Anterior cingulate cortex (tissue), 58 donors: ENCODE measurements at places on chromosomes 1 and 21.

DNA sequence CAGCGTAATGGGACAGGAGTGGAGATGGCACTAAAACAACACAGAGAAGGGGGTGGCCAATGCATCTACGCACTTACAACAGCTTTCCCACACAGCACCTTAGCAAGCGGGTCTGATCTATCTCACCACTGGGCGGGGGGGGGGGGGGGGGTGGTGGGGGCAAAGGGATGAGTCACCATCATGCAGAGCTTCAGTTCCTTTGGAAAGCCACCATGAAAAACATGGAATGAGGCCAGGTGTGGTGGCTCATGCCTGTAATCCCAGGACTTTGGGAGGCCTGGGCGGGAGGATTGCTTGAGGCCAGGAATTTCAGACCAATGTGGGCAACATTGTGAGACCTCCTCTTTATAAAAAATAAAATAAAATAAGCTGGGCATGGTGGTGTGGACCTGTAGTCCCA, 47.2 kb downstream of the KLHDC7A start:
- no peak for DNase-seq

DNA sequence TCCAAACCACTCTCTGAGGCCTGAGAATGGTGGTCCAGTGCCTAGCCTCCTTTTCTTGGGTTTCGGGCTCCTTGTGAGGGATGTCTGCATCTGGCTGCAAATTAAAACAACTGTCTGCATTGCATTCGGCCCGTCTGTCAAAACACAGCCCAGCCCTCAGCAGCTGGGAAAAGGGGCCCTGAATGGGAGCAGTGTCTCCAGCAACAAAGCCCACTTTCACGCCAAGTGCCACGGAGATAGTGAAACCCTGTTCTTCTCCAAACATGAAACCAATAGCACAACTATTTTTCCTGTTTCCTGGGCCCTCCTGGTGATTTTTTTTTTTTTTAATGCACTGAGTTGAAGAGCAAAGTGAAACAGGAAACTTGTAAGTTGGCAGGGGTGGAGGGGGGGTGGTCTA, 138.4 kb downstream of the PLXNA2 start:
- DNase-seq = peak; percentile 78

DNA sequence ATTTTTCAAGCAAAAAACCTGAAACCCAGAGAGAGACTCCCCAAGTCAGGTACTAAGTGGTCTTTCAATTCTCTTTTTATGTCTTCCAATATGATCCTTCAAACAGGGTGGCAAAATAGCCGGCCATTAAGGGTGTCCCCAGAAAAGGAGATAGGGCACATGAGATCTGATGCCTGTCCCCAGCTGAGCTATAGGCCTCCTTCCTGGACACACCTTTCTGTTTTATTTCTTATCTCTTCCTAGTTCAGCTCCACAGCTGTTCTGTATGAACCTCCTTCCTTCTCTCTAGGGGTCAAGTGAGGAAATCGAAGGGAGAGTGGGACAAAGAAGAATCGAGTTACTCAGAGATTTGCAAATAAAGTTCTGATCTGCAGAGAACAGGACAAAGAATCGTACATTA, 112.4 kb upstream of the ATP1A1 start:
- DNase-seq = no peak

- no peak for DNase-seq
These were observed 11.6 kb downstream of the EIF4G3 start for GRCh38 chr1:21165076-21165475.

DNA sequence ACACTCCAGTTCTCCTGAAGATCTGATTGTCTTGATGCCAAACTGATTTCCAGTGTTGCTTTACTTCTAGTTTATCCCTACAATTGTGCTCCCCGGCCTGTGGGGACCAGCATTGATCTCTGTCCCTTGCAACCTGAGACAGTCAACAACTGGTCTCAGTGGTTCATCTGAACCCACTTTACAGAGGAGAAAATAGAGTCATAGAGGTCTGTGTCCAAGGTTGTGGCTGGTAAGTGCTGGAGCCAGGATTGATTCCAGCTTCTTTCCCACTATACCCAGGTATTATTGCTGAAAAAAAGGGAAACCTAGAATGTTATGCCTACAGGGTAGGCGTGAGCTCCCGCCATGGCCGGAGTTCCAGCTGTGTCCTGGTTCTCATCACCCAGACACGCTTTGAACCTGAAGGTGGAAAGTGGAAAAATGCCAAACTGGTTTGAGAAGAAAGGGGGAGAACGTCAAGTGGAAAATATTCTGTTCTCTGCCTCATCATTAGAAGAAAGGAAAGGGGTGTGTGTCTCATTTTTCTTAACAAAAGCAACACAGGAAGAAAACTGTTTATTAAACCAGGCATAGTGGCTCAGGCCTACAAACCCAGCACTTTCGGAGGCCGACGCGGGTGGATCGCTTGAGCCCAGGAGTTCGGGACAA, 60.7 kb upstream of the ITPKB start:
- DNase-seq = no peak

DNA sequence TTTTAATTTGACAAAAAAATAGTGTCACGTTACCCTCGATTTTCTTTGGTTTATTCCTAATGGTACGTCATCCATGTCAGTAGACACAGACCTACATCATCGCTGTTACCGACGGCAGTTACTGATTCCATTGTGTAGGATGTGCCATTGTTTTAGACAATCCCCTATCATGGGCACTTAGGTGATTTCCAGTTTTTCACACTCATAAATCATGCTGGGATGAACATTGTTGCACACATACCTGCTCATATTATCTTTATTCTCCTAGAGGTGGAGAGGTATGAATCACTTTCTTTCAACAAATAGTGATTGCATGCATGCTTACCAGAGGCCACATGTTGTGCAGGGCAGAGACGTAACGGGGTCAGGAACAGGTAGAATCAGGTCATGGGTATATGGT, 79.7 kb upstream of the EFHD2 start:
- DNase-seq = no peak

GRCh38 chr1:243493156-243494129, 237.6 kb downstream of the SDCCAG8 start:
- DNase-seq = no peak

DNA sequence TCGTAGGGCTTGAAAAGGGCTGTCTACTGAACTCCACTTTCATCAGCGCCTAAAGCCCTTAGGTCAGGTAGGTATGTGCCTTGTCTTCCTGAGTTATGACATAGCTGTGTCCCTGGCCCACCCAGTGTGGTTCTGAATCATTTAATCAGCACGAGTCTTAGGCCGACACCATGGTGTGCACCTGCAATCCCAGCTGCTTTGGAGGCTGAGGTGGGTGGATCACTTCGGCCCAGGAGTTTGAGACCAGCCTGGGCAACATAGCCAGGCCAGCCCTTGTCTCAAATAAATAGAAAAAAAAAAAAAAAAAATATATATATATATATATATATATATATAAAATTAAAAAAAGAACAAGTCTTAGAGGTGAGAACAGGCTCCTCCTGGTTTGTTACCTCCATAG, 15.8 kb downstream of the LRRC71 start:
- no peak for DNase-seq

DNA sequence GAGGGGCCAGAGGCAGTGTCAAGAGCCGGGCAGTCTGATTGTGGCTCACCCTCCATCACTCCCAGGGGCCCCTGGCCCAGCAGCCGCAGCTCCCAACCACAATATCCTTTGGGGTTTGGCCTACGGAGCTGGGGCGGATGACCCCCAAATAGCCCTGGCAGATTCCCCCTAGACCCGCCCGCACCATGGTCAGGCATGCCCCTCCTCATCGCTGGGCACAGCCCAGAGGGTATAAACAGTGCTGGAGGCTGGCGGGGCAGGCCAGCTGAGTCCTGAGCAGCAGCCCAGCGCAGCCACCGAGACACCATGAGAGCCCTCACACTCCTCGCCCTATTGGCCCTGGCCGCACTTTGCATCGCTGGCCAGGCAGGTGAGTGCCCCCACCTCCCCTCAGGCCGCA, at the start of gene BGLAP:
TSS of gene BGLAP (plus strand) at position 259 of the 400 bp plus-strand sequence. CDS start at position 307, 48 bp downstream.
- no peak for DNase-seq

- no peak for DNase-seq
These were observed 7.4 kb upstream of the HAO2 start for GRCh38 chr1:119361205-119361604.

GRCh38 chr1:191498318-191498717, 659.9 kb upstream of the RGS18 start:
- no peak for DNase-seq

- DNase-seq = no peak
These were observed 41.2 kb downstream of the TMEM200B start for GRCh38 chr1:29082519-29082918.

GRCh38 chr1:66112744-66113400, 320.2 kb downstream of the PDE4B start:
- DNase-seq = no peak

GRCh38 chr1:169338617-169339016, 29.0 kb downstream of the NME7 start:
- DNase-seq = no peak

- no peak for DNase-seq
These were observed 52.2 kb upstream of the TTC34 start for GRCh38 chr1:2853711-2854110.

DNA sequence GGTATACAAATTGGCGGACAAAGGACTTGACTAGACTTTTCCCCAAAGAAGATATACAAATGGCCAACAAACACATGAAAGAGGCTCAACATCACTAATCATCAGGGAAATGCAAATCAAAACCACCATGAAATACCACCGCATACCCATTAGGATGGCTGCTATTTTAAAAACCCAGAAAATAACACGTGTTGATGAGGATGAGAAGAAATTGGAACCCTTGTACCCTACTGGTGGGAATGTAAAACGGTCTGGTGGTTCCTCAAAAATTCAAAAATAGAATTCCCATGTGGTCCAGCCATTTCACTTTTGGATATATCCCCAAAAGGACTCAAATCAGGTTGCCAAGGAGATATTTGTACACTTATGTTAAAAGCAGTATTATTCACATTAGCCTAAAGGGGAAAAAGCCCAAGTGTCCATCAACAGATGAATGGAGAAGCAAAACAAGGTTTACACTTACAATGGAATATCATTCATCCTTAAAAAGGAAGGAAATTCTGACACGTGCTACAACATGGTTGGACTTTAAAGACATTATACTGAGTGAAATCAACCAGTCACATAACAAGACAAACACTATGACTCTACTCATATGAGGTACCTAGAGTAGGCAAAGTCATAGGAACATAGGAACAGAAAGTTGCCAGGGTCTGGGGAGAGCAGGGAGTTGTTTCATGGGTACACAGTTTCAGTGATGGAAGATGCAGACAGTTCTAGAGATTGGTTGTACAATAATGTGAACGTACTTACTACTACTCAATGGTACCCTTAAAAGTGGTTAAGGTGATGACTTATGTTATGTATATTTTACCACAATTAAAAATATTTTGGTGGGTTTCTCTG, 17.0 kb downstream of the CD34 start:
- no peak for DNase-seq

- DNase-seq = no peak
These were observed 285.3 kb upstream of the C1orf105 start for GRCh38 chr1:172135076-172135672.

DNA sequence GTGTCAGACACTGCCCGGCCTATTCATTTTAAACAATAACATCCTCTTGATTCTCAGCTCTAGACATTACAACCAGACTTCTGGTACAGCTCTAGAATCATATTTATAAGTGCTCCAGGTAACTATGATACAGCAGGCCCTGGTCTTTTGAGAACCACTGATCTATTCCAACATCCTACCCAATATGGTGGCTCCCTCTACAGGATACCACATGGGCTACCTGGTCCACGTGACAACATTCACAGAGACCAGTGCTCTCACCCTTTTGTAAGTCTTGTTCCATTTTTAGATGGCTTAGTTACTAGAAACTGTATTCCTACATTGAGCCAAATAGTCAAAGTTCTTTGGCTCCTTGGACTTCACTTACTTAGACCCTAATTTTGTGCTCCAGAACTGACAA, 102.9 kb downstream of the PTPN14 start:
- no peak for DNase-seq

GRCh38 chr1:202981939-202982338, 14.9 kb upstream of the CYB5R1 start:
- no peak for DNase-seq

DNA sequence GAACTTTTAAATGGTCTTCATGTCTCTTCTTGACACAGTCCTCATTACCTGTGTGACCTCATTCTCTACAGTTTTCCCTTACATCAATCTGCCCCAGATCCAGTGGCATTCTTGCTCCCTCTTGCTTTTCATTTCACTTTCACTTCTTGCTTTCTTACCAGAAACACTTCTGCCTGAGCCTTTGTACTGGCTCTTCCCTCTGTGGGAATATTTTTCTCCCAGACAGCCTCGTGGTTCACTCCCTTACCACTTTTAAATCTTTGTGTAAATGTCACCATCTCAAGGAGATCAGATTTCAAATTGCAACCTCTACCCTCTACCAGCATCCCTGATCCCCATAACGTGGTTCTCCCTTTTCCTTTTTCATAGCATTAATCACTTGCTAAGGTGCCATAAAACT, 73.2 kb downstream of the DISC1 start:
- no peak for DNase-seq

DNA sequence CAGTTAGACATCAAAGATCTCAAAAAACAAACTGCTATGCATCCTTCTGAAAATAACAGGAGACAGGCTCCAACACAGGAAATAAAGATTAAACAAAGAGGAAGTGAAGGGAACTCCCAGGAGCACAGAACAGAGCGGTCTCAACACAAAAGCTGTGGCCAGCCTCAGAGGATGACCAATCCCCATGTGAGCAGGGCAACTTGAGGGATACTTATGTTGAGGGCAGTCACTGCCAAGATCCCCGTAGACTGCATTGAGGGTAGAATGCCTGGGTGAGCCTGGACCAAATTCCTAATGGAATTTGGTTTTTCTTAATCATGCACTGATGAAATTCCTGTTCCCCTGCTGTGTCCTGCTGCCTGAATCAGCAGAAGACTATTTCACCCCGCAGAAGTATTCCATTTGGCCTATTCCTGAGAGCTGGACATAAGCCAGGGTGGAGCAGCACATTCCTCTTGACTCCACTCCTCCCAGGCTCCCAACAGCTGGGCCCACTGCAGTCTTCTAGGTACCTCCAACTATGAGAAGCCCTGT, 49.0 kb downstream of the JAK1 start:
- DNase-seq = no peak

- DNase-seq = no peak
These were observed 171.9 kb upstream of the BEND5 start for GRCh38 chr1:48948562-48948961.

DNA sequence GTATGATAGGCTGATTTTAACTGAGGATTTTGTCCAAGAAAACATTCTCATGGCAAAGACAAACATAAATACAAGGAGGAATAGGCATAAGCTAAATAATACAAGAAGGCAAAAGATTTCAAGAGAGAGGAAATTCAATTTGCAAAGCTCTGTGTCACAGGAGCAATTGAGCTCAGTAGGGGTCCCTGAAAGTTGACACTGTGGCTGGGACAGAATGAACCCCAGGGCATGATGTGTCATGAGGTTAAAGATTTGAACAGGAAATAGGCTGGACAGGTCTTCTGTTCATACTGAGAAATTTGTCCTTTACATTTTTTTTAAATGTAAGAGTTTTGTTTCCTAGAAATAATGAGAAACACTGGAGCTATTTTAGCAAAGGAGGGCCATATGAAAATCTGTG, 555.4 kb upstream of the NEGR1 start:
- no peak for DNase-seq

DNA sequence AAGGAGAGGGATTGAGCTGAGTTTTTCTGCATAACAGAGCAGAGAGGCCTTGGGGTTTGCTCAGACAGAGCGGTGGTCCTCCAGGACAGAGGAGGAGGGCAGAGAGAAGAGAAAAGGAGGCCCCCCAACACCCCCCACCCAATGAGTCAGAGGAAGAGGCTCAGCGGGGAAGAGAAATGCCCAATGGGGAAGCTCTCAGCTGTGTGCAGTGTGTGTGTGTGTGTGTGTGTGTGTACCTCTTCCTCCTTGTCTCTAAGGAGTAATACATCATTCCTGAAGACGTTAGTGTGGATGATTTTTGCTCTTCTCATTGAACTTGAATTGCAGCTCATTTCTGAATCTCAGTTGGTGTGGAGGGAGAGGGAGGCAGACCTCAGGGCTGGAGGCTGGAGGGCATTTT, 8.7 kb downstream of the TMPRSS3 start:
- DNase-seq = no peak
